ENCODE measurements at places on chromosomes 6 and 20.

- DNase-seq = no peak
Measured at GRCh38 chr6:125818772-125819260, 28.1 kb downstream of the NCOA7 start.

GRCh38 chr6:6701864-6702263 lies 113.3 kb downstream of the LY86 start:
- DNase-seq = no peak

DNA sequence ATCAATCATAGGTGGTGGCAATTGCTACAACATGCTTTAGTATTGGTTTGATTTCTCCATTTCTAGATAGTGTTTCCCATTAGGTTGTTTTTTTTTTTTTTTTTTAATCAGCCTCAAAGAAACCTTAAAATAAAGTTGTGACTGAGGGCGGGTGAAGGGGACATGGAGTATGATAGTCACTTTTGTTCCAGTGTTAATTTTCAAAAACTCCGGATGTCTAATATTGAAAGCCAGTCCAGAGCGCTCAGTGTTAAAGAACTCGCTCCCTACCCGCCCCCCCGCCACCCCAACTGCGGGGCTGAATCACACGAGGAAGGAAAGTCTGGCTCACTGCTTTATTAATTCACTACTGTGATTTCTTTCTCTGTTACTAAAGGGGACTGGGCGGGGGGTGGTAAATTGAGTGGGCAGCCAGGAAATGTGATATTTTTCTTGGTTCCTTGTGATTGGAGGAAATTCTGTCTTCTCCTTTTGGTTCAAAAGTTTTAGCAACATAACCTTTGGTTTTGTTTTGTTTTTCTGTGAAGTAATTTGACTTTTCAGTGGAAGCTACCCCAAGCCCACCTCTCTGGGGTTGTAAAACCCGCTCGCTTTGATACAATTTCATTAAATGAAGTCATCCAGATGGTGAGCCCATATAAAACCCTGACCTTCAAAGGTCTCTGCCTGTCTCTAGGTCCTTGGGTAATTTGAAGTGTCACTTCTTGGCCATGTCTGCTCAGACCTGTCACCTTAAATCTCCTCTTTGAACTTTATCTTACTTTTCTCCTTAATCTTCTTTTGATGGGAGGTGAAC lies 38.0 kb downstream of the TNFAIP3 start:
- peak; percentile 79 for DNase-seq

DNA sequence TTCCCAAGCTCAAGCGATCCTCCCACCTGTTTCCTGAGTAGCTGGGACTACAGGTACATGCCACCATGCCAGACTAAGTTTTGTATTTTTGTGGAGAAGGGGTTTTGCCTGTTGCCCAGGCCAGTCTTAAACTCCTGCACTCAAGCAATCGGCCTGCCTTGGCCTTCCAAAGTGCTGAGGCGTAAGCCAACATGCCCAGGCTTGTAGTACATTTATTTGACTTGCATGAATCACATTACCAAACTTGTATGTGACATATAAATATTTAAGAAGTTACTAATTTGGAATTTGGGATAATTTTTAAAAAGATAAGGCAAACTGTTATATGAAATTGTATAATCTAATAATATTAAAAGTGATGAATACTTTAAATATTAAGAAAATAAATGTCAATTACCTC lies 157.6 kb downstream of the MCHR2 start:
- no peak for DNase-seq

DNA sequence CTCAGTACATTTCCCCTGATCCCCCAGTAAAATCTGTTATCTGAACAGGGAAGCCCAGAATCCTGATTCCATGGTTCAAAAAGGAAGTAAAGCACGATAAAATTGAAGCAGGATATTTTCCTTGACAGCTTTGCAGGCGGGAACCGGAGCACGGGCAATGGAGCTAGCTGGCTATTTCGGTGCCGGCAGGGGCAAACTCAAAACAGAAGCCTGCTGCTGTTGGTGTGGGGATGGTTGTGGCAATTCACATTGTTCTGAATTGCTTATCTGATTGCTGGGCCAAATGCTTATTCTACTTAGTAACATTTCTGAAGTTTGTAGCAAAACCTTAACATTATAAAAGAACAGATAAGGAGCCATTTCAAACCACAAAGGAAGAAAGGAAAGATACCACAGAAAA lies 172.4 kb downstream of the MMS22L start:
- no peak for DNase-seq

- DNase-seq = peak; percentile 33
Measured at GRCh38 chr6:26021001-26021349, 58.4 kb downstream of the TRIM38 start.

DNA sequence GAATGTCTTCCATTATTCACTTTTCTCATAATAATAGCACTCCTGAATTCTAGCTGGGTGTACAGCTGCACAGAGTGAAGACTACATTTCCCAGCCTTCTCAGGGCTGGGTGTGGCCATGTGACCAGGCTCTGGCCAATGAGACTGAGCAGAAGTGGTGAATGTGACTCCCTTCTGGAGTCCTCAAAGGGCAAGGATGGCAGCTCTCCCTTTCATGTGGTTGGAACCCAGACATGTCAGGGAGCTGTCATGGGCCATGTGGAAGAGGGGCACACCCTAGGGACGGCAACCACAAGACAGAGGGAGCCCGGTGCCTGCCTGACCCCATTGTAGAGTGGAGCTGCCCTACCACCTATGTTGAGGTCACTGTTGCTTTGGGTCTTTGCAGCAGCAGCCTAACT lies 312.8 kb upstream of the SULF2 start:
- no peak for DNase-seq

GRCh38 chr20:49979030-49979832 lies 3.5 kb upstream of the SNAI1 start:
- DNase-seq = peak; percentile 71

DNA sequence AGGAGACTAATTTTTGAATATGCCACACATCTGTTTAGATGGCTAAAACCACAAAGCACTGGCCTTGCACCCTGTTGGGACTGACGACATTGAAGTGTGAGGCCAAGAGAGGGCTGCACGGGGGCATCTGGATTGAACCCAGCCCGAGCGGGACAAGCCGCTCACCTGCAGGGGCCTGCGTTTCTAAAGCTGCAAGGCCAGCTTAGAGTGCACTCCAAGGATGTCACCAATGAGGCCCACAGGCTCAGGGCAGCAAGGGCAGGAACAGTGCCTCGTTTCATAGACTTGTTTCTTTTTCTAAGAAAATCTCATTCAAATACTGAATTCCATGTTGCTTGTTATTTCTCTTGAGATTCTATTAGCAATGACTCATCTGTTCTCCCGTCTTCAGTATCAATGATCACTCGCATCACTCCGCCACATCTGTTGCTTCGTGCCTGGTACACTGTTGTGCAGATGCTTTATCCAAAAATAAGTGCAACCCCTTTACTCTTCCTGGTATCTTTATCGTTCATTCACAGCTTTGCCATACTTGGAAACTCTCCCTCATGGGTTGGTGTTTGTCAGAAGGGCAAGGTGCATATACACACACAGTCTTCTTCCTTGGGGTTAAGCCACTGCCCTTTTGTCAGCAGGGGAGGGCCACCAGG lies 120.1 kb downstream of the IRF4 start:
- no peak for DNase-seq
